Endothelial cell of umbilical vein (primary cell): ENCODE measurements at places on chromosomes 7 and 10. TPM values are rescaled to one million over a fixed set of nuclear protein-coding genes. Genes with fewer than 3 reads are reported as not detected.

FAM25C gene
- not detected in 2 replicates for total RNA-seq

CCDC3 gene
- total RNA-seq, result 1.2 and 1.4 TPM in 2 replicates

HOXA9 gene
- 61.6 and 62.9 TPM in 2 replicates for total RNA-seq

UCN3 gene
- not detected in 2 replicates for total RNA-seq

CHST15 gene
- total RNA-seq, result 23.1 and 29.2 TPM in 2 replicates

ZNF467 gene
- 6.5 and 8.9 TPM in 2 replicates for total RNA-seq

PTF1A gene
- not detected in 2 replicates for total RNA-seq
